Activated CD4-positive, alpha-beta T cell treated with anti-CD3 and anti-CD28 coated beads, Interleukin-2, amount 50 U/mL, for 24 hours (primary cell): ENCODE measurements at places on chromosomes 2 and 18.

DNA sequence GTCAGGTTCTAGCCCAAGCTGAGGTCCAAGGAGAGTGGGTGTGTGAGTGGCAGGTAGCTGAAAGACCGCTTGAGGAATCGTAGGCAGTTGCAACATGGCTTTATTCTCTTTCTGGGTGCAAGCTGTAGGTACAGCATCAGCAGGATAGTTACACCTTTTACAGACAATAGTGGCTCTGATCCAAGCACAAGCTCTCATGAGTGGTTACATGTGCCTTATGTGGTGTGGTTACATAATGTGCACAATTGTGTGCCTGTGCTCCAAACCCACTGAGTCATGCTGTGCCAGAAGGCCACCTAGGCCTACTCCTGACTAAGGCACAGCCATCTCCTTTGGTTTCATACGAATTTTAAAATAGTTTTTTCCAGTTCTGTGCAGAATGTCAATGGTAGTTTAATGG is 227.6 kb downstream of the SATB2 start:
- DNase-seq: no peak

DNA sequence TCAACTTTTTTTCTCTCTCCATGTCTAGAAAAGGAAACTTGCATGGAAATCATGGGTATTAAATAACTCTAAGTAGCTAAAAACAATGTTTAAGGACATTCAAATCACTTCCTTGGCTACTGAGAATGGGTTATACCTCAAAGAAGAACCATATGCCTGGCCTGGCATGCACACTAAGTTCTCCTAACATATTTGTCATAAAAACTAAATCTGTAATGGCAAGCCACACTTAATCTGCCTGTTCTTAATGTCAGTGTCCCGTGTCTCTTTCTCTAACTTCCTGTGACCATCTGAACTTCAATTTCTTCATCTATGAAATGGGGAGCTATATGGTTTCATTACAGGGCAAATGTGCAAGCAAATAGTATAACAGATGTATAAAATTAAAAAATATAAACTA is 11.1 kb downstream of the PDE1A start:
- no peak for DNase-seq

DNA sequence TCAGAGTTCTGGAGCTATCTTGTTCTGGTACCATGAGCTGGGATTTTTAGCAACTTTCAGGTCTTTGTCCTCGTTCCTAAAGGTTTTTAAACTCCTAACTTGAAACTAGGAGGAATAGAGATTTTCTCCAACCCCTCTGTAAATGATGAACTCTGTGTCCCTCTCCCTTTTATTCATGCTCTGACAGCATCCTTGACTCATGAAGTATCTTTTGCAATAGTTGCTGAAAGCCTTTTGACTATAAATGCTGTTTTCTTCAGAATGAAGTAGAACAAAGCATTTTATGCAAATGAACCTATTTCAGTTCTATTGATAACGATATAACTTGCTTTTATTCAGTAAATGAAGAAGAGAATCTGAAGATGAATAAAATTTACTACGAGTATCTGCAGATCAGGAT is 17.0 kb upstream of the MAPRE2 start:
- DNase-seq: no peak

DNA sequence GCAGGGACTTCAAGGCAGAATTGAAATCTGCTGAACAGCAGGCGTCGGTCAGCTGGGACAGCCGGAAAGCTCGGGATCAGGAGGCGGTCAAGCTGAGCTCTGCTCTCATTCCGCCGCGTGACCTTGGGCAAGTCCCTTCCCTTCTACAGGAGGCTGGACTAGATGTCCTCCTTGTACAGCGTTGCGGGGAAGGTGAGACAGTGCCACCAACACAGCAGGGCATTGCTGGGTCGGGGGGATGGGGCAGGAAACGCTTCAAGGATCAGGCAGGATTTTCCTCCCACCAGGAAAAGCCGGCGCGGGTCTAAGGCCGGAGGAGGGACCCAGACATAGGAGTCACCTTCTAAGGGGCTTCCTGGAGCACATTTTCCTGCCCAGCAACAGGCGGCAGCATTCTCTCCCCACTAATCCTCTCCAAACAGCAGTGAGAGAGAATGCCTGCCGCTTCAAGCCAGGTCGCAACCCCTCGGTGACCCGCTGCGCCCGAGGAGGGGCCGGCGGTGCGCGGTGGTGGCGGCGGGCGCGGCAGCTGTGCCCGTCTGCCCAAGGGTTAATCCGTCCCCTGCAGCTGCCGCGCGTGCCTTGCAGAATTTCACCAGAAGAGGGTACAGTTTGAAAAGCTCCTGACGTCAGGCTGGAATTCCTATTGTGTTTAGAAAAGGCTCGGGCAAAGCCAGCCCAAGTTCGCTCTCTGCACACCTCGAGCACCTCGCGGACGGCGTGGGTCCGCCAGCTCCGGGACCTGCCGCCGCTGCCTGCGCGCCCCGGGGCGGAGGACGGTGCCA is at the start of gene KCNF1:
KCNF1 (plus strand) TSS at position 644 of the 785 bp plus-strand sequence. CDS start 493 bp downstream, outside the sequence.
- DNase-seq: no peak

GRCh38 chr2:144443837-144444817 is 75.8 kb downstream of the ZEB2 start:
- no peak for DNase-seq
